ENCODE measurements at places on chromosomes 5 and 9.

GRCh38 chr5:97636766-97637165 lies 453.7 kb upstream of the RIOK2 start:
- DNase-seq = no peak

GRCh38 chr9:69622676-69623075 lies 49.5 kb downstream of the APBA1 start:
- no peak for DNase-seq

GRCh38 chr5:36526537-36526936 lies 79.9 kb upstream of the SLC1A3 start:
- DNase-seq = no peak

- no peak for DNase-seq
Measured at GRCh38 chr5:178532666-178533065, 57.5 kb downstream of the COL23A1 start.

DNA sequence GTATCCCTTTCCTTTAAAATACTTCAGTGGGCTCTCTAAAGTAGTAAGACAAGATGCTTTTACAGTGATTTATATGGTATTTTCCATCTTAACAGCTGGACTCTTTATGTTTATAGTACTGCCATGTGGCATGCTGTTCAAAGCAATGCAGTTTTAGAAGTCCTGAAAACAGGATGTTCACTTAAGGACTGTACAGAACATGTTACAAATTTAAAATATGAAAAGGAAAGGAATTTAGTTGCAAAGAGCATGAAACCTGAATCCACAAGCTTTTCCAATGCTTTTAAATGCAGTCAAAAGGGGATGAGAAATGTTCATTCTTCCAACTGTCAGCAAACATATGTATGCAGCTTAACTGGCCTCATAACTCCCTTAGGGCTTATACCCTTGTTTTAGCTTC lies 580.2 kb downstream of the EFNA5 start:
- no peak for DNase-seq

- DNase-seq = no peak
Measured at GRCh38 chr5:36395260-36395659, 93.6 kb upstream of the RANBP3L start.

DNA sequence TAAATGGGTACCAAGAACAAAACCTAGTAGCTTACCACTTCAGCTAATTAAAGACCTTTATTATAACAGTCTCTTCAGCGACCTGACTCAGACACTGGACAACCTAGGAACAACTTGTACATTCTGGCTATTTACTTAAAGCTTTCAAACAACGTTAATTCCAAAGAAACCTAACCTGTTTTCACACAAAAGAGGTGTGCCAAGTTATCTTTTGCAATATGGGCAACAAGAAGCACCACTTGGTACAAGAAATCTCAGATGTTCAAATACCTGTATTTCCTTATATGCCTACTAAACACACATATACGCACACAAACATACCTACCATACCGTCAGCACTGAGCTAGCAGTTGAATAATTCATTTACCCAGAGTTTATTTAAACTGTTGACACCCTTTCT lies 23.0 kb downstream of the RNF145 start:
- no peak for DNase-seq

GRCh38 chr5:176676361-176676824 lies 29.1 kb downstream of the TSPAN17 start:
- DNase-seq = no peak

GRCh38 chr5:154756009-154756867 lies 1.1 kb downstream of the LARP1 start:
- DNase-seq = no peak

DNA sequence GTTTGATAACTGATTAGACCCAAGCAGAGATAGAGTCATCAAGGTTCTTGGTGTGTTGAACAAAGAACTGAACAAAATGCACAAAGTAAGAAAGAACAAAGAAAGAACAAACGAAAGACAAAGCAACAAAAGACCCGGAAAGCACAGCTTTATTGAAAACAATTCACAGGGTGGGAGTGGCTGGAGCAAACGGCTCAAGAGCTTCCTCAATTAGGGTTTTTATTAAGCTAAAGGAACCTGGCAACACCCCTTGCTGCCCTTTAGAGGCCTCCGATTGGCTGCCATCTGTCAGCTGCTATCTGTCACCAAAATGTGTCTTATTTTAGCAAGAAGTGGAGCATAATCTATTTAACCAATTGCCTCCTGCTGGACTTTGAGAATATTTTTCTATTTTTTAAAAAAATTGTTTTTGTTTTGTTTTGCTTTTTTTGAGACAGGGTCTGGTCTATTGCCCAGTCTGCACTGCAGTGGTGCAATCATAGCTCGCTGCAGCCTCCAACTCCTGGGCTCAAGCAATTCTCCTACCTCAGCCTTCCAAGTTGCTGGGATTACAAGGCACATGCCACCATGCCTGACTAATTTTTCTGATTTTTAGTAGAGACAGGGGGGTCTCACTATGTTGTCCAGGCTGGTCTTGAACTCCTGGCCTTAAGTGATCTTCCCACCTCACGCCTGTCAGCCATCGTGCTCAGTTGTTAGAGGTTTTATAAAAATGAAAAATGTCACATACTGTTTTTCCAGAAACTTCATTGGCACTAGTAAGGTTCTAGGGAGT lies 7.7 kb upstream of the ABO start:
- DNase-seq = no peak

DNA sequence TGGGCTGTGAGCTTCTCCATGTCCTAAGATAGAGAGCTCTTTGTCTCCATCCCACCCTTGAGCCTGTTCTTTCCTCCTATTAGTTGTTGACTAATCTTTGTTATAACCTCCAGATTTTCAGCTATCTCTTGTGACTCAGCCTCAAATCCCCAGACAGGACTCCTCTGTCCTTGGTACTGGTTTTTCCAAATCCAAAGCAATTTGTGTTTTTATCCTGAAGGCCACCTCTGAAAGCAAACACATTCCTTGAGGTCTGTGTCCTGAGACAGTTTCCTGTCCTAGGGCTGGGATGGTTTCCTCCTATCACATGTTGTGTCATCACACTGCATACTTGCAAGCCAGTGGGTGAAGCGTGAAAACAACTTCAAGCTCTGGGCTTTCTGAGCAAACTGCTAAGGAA lies 8.5 kb downstream of the TNC start:
- no peak for DNase-seq

- no peak for DNase-seq
Measured at GRCh38 chr5:85500869-85501268, 1116.2 kb upstream of the EDIL3 start.

DNA sequence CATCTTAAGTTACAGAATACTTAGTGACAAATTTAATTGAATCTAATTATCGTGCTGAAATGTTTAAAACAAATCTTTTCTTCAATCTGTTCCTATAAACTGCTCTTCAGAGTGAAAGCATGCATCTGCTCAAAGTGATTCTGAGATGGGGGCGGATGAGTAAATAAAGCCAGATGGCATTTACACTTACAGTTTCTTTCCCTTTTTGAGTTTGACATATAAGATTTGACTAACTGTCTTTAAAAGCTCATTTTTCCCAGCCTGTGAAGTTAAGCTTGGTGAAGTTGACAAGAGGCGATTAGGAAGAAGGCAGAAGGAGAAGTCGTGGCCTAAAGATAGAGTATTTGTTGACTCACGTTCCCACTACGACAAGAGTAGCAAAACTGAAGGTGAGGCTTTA lies 137.4 kb downstream of the LPAR1 start:
- DNase-seq = no peak

DNA sequence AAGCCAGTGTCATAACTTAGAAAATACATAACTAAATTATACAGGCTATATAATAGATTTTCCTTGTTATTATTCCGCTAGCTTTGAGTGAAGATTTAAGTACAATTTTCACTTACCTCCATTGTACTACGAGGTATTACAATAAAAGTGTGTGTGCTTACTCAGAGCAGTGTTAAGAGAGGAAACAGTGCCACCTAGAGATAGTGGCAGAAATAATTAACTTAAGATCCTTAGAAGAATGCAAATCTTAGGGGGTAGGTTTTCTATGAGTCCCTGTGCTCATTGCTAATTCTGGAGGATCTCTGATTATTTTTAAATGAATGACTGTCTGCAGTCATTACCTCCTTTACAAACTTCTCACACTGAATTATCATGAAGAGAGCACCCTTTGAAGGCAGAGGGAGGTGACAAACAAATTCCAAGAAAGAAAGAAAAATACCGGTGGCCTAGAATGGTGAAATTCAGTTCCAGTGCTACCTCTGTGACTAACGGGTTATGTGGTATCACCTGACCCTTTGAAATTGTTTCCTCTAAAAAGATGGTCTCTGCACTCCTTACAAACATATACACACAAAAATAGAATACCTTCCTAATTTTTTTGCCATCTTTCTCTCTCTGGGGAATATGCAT lies 379.8 kb downstream of the TRIM36 start:
- DNase-seq = no peak

DNA sequence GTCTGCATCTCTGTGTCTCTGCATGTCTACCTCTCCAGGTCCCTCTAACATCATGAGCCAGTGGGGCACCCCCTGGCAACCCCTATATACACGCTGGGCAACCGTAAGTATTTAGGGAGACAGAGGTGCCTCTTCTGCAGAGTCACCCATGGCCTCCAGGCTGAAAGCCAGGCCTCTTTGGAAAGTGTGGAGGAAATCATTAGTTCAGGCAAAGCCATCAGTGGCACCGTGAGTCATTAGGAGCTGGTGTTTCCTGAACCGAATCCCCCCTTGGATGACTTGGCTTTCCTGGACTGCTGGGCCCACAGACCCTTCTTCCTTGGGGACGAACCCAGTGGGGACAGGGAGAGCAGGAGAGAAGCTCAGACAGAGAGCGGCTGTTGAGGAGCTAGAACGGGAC lies 174.8 kb downstream of the OLFM1 start:
- no peak for DNase-seq

GRCh38 chr5:142353071-142353472 lies 28.3 kb upstream of the SPRY4 start:
- DNase-seq = no peak

DNA sequence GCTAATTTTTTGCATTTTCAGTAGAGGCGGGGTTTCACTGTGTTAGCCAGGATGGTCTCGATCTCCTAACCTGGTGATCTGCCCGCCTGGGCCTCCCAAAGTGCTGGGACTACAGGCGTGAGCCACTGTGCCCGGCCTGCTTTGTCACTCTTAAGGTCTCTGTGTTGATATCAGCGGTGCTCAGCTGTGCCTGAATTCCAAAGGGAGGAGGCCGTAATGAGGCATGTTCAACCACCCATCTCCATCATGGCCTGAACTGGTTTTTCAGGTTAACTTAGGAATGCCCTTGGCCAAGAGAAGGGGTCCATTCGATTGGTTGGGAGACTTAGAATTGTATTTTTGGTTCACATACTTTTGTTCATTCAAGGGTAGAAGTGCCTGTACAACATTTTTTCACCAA lies 22.0 kb downstream of the HSD17B3 start:
- DNase-seq = no peak

GRCh38 chr5:60274747-60275146 lies 381.2 kb upstream of the PDE4D start:
- DNase-seq = no peak

DNA sequence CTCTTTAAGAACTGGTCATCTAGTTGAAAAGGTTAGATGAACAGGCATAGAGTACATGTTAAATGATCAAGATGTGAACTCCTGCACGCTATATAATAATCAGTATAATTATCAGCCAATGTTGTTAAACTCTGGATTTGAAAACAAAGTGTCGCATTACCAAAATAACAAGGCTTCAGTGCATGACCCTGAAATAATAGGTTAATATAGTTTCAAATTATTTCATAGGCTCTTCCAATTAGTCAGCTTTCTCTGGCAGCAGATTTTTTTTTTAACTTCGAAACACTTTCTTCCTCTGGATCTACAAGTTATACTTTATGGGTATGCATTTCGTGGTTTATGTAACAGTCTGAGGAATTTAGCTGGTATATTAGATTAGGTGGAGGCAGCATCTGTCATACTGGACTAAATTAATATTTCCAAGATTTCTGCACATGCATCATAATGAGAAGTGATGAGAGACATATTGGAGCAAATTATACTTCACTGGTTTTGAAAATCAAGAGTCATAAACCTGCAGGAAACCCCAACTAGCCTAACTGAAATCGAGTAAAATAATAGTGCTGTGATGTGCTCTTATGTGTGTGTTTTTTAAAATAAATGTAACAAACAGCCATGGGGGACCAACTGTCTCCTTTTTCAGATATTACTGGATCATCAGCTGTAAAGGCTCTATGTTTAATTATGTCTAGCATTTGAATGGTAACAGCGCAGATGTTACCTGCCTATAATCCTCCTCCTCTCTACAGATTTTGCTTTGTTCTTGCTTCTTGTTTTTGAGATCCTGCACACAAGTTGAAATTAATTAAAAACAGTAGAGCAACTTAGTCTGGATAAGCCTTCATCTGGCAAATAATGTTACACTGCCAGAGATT lies 85.9 kb upstream of the CKMT2 start:
- DNase-seq = no peak

DNA sequence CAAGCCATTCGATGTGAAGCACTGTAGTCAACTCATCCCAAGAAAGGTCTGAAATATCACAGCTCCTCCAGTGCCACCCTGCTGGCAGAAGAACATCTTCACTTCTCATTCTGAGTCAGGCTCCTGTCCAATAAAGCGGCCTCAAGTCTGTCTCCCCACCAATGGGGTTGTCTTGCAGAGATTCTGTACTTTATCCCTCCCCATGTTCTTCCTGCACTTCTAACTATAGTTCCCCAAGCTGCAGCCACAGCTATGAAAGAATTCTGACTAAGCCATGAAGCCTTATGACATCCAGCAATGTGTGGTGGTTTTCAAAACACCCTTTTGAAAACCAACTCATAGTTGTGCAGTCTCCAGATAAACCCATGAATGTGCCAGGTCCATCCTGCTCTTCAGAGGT lies 6.8 kb downstream of the MACROH2A1 start:
- DNase-seq = no peak

- no peak for DNase-seq
Measured at GRCh38 chr9:15942831-15943424, 390.1 kb downstream of the CCDC171 start.

All from BJ (cell line).